Tibial nerve (tissue), 4 donors: ENCODE measurements at places on chromosomes 2 and 18.

GRCh38 chr18:42561521-42561920 lies 554.0 kb downstream of the RIT2 start:
- H3K27me3 ChIP-seq = no peaks in the 10 kb centered on the region
- no peaks in the 10 kb centered on the region for H3K36me3 ChIP-seq
- no peak overlapping the region for H3K4me3 ChIP-seq
- H3K4me1 ChIP-seq = no peaks in the 10 kb centered on the region
- H3K27ac ChIP-seq = no peak overlapping the region
- no peak for DNase-seq

- H3K27me3 ChIP-seq = no peaks in the 10 kb centered on the region
- H3K36me3 ChIP-seq = no peaks in the 10 kb centered on the region
- no peak for DNase-seq
- no peak overlapping the region for H3K27ac ChIP-seq
- H3K4me3 ChIP-seq = no peak overlapping the region
- no peaks in the 10 kb centered on the region for H3K4me1 ChIP-seq
These were observed 86.2 kb upstream of the RAB6C start for GRCh38 chr2:129893244-129893643.

- H3K4me1 ChIP-seq = no peaks in the 10 kb centered on the region
- H3K4me3 ChIP-seq = no peak overlapping the region
- H3K36me3 ChIP-seq = no peaks in the 10 kb centered on the region
- no peaks in the 10 kb centered on the region for H3K27me3 ChIP-seq
- no peak overlapping the region for H3K27ac ChIP-seq
- no peak for DNase-seq
These were observed 41.4 kb downstream of the THUMPD2 start for GRCh38 chr2:39737661-39738060.

DNA sequence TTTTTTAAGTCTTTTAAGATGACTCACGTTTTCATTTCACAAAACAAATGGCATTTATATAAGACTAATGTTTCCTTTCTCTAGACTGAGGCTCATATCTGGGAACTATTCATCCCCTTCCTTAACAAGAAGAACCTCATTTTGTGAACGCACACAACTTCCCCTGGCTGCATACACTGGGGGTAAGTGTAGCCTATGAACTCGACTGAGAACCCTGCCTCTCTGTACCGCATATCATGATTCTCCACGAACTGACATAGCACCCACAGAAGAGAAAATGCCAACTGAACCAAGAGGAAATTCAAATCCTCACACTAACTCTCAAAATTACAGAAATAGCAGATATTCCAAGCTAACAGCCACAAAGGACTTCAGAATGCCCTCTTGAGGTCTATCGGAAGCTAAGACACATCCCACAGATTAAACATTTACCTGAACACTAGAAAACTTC lies 236.7 kb downstream of the TCF4 start:
- no peak overlapping the region for H3K4me3 ChIP-seq
- no peaks in the 10 kb centered on the region for H3K36me3 ChIP-seq
- H3K4me1 ChIP-seq = no peaks in the 10 kb centered on the region
- DNase-seq = no peak
- H3K27me3 ChIP-seq = no peaks in the 10 kb centered on the region

GRCh38 chr2:224630659-224631550 lies 45.7 kb upstream of the CUL3 start:
- H3K27me3 ChIP-seq = no peaks in the 10 kb centered on the region
- no peaks in the 10 kb centered on the region for H3K4me1 ChIP-seq
- H3K36me3 ChIP-seq = no peaks in the 10 kb centered on the region
- H3K27ac ChIP-seq = no peak overlapping the region
- H3K4me3 ChIP-seq = no peak overlapping the region
- DNase-seq = no peak

DNA sequence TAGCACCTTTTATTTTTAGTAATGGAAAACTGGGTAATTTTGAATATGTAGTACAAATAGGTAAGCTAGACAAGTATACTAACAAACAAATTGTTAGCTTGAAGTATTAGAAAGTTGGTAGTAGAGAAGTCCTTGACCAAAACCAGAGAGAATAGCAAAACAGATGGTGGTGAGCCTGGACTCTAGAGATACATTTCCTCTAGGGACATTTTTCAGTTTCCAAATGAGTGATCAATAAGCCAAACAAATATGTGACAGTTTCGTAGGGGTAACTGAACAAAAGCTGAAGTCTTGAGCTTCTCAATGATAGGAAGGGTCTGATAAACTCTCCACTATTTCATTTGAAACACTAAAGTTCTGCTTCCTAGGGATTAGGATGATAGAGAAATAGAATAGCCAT lies 692.0 kb upstream of the FAM98A start:
- H3K4me1 ChIP-seq = no peaks in the 10 kb centered on the region
- H3K4me3 ChIP-seq = no peak overlapping the region
- H3K27me3 ChIP-seq = no peaks in the 10 kb centered on the region
- no peaks in the 10 kb centered on the region for H3K36me3 ChIP-seq
- DNase-seq = no peak

GRCh38 chr2:64492272-64492671 lies 31.9 kb upstream of the AFTPH start:
- no peaks in the 10 kb centered on the region for H3K36me3 ChIP-seq
- H3K27ac ChIP-seq = no peak overlapping the region

DNA sequence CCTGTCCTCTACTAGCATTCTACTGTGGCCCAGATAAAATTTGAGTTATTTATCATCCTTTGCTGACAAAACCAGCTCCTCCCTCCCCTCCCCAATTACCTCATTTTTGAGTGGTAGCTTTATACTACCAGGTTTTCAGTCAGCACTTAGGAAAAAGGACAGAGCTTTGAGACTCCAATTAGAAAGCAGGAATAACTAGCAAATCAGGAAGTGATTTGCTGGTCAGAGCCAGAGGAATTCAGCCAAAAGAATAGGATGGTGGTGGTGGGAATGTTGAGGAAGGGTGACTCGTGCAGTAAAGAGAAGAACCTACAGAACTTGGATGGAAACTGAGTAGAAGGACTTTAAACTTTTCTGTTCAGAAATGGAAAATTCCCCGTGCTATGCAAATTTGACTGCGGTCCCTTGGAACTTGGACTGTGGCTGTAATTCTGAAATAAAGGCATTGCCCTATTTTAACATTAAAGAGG lies 3.7 kb downstream of the MYL12B start:
- no peak for DNase-seq
- no peaks in the 10 kb centered on the region for H3K27me3 ChIP-seq
- no peak overlapping the region for H3K4me3 ChIP-seq
- H3K4me1 ChIP-seq = peaks cover 83% of the 10 kb centered on the region
- peak overlapping the region; percentile 16 for H3K27ac ChIP-seq

- peaks cover 18% of the 10 kb centered on the region for H3K36me3 ChIP-seq
- no peak for DNase-seq
- H3K4me3 ChIP-seq = no peak overlapping the region
These were observed 6.2 kb downstream of the ODC1 start for GRCh38 chr2:10441948-10442347.

DNA sequence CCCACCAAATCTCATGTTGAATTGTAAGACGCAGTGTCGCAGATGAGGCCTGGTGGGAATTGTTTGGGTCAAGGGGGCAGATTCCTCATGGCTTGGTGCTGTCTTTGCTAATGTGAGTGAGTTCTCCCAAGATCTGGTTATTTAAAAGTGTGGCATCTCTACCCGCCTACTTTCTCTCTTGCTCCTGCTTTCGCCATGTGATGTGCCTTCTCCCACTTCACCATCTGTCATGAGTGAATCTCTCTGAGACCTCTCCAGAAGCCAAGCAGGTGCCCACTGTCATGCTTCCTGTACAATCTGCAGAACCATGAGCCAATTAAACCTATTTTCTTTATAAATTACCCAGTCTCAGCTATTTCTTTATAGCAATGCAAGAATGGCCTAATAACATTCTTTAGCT lies 246.6 kb upstream of the CDH20 start:
- DNase-seq = no peak
- H3K27me3 ChIP-seq = no peaks in the 10 kb centered on the region
- no peaks in the 10 kb centered on the region for H3K4me1 ChIP-seq
- H3K4me3 ChIP-seq = no peak overlapping the region
- H3K27ac ChIP-seq = no peak overlapping the region
- no peaks in the 10 kb centered on the region for H3K36me3 ChIP-seq

DNA sequence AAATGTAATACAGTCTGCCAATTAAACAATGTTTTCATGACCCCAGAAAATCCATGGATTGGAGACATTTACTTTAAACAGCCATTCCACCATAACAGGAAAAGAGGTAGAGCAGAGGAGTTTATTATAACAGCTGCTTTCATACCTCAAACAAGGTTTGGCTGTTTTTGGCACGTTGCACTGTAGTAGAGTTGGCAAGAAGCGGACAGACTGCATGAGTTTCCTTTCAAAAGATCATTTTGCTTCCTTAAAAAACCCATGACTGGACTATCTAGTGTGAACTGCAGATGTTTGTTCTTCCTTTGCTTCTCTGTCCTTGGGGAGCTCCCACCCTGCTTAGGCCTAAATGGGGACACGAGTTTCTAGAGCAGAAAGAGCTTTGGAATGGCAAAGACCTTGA lies 108.5 kb upstream of the THOC1 start:
- H3K4me1 ChIP-seq = peaks cover 5% of the 10 kb centered on the region
- DNase-seq = no peak
- H3K27ac ChIP-seq = peak overlapping the region; percentile 11
- no peaks in the 10 kb centered on the region for H3K27me3 ChIP-seq
- no peak overlapping the region for H3K4me3 ChIP-seq

- no peaks in the 10 kb centered on the region for H3K36me3 ChIP-seq
- DNase-seq = no peak
- H3K4me3 ChIP-seq = no peak overlapping the region
- peak overlapping the region; percentile 32 for H3K27ac ChIP-seq
- H3K27me3 ChIP-seq = peaks cover 7% of the 10 kb centered on the region
These were observed 1.9 kb downstream of the LDLRAD4 start for GRCh38 chr18:13220361-13220991.

DNA sequence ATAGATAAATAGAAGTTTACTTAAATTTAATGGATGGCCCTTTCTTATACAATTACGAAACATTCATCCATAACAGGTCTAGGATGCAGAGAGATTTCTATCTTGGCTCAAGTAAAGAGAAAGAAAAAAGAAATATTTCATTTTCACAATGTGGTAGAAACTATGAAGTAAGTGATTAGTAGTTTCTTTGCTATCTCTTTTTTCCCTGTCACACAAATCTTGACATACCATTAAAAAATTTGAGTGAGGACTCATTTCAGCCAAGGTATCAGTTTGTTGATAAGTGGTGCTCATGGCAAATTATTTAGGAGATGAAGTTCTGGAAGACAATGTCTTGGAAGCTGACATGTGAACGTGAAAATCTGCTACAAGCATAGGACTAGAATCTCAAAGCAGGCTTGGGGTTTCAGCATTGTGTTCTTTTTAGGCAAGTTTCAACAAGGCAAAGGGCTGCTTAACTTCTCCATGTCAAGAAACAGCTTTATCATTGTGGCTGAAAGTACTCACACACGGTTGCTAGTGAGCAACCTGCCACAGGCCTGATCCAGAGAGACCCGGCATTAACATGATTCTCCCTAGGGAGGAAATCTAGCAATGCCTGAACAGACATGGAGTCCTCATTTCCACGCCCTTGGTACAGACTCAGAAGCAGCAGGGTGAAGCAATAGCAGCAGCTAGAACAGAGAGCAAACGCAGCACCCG lies 414.6 kb downstream of the DLGAP1 start:
- H3K27ac ChIP-seq = no peak overlapping the region
- H3K36me3 ChIP-seq = no peaks in the 10 kb centered on the region
- H3K4me3 ChIP-seq = no peak overlapping the region

GRCh38 chr2:220892018-220892634 lies 680.0 kb downstream of the EPHA4 start:
- H3K27ac ChIP-seq = no peak overlapping the region
- no peak for DNase-seq
- H3K27me3 ChIP-seq = no peaks in the 10 kb centered on the region
- H3K4me1 ChIP-seq = no peaks in the 10 kb centered on the region
- H3K36me3 ChIP-seq = no peaks in the 10 kb centered on the region

- no peaks in the 10 kb centered on the region for H3K27me3 ChIP-seq
- H3K4me1 ChIP-seq = no peaks in the 10 kb centered on the region
- H3K36me3 ChIP-seq = no peaks in the 10 kb centered on the region
These were observed 36.2 kb downstream of the CCBE1 start for GRCh38 chr18:59660786-59661743.

DNA sequence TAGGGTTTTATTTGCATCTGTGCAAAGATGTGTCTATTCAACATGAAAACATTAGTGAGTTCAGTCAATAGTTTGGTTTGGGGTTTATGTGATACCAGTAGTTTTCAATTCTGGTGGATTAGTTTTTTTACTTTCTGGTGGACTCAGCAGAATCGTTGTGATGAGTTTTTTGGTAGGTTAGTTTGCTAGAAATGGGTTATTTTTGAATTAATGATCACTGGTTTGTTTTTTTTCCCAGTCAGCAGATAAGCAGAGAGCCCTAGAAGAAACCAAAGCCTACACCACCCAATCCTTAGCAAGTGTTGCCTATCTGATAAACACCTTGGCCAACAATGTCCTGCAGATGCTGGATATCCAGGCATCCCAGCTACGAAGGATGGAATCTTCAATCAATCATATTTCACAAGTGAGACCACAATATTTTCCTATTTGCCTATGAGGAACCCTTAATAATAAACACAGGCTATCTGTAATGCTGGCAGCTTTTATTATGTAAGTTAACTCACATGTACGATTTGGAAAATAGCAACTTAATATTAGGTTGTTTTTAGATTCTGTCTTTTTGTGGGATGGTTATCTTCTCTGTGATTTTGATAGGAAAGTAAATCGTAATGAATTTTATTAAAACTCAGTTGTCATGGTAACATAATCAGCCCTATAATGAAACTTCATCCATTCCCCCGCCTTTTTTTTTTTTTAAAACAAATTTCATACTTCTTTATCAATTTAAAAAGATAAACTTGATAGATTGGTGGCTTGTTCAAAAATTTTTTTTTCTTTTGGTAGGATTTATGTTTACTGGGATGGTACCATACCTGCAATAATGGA lies 38.7 kb downstream of the ABI2 start:
- no peak overlapping the region for H3K4me3 ChIP-seq
- no peaks in the 10 kb centered on the region for H3K36me3 ChIP-seq
- H3K27me3 ChIP-seq = no peaks in the 10 kb centered on the region
- DNase-seq = no peak
- no peaks in the 10 kb centered on the region for H3K4me1 ChIP-seq
- H3K27ac ChIP-seq = no peak overlapping the region

- no peak overlapping the region for H3K4me3 ChIP-seq
- no peaks in the 10 kb centered on the region for H3K36me3 ChIP-seq
- no peaks in the 10 kb centered on the region for H3K27me3 ChIP-seq
- no peak for DNase-seq
- no peak overlapping the region for H3K27ac ChIP-seq
These were observed 51.3 kb upstream of the SLC35F5 start for GRCh38 chr2:113807721-113808120.

DNA sequence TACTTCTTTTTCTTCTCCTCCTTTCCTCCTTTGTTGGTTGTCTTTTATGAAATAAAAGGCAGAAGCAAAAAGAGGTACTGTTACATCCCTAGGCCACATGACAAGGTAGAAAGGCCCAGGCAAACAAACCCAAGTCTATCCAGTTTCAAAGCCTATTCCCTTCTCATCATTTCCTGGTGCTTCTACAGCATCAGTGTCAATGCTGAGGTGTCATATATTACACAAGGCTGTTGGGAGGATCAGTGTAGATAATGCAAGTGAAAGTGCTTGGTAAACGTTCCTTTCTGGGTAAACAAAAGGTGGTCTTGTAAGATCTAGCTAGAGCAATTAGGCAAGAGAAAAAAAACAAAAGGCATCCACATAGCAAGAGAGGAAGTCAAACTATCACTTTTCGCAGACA lies 64.9 kb downstream of the EVA1A start:
- no peaks in the 10 kb centered on the region for H3K36me3 ChIP-seq
- no peaks in the 10 kb centered on the region for H3K4me1 ChIP-seq
- H3K27ac ChIP-seq = no peak overlapping the region
- no peaks in the 10 kb centered on the region for H3K27me3 ChIP-seq
- no peak for DNase-seq
- H3K4me3 ChIP-seq = no peak overlapping the region
